Endothelial cell of umbilical vein (primary cell): ENCODE measurements at places on chromosomes 2 and 18. TPM values are rescaled to one million over a fixed set of nuclear protein-coding genes. Genes with fewer than 3 reads are reported as not detected.

The MTIF2 gene
- total RNA-seq = 26.8 and 26.9 TPM in 2 replicates

The CCBE1 gene
- not detected in 2 replicates for total RNA-seq

DNA sequence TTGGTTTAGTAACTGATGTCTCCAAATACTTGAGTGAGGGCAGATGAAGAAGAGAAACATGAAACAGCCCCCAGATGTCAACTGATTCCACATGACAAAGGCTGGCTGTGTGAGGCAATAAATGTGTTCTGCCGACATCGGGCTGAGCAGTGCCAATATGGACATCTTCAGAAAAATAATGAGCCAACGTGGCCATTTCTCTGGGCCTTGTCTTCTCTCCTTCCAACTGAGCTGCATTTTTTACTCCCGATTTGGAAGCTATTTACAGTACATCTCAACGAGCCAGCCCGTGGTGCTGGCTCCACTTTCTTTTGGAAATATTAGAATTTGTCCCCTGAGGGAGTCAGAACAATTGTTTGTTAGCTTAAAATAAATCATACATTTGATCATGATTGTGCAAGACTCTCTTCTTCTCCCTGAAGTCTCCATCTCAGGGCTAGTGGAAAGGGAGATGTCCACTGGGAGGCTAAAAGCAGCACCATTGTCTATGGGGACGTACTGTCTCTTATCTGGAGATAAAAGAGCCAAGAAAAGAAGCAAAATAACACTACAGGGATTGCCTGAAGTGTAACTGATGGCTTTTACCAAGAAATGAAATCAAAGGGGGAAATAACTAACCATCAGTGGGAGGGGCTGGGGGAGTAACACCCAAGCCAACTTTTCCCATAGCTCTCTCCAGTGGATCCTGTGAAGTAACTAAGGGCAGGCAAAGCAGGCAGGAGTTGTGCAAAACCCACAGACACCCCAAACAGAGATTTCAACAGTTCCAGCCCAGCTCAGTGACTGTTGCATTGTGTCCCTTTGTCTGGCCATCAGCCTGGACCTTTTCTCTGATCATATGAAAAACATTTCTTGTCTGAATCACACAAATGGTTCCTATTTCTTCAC is 114.8 kb downstream of the RDH14 start:
- no peak overlapping the region for H3K27ac ChIP-seq
- no peak overlapping the region for H3K4me3 ChIP-seq
- H3K27me3 ChIP-seq = no peaks in the 10 kb centered on the region
- no peak for DNase-seq

DNA sequence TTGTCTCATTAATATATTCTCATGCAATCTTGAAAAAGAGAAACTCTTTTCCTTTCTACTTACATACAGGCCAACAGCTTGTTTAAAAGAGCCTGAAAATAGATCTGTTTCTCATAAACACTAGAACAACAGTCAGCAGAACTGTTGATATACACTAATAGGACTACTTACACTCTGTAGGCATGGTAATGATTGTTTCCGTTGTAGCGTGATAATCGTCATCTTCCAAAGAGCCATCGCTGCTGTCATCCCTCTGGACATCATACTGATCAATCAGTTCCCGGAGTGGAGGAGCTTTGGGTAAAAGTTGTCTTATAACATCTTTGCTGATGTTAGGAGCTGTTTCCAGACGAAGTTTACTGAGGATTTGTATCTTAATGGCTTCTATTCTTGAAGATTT is 476 bp downstream of the MSTN start:
- H3K4me1 ChIP-seq = no peaks in the 10 kb centered on the region
- no peak overlapping the region for H3K4me3 ChIP-seq
- no peak for DNase-seq
- no peak overlapping the region for H3K27ac ChIP-seq
- H3K27me3 ChIP-seq = no peaks in the 10 kb centered on the region

DNA sequence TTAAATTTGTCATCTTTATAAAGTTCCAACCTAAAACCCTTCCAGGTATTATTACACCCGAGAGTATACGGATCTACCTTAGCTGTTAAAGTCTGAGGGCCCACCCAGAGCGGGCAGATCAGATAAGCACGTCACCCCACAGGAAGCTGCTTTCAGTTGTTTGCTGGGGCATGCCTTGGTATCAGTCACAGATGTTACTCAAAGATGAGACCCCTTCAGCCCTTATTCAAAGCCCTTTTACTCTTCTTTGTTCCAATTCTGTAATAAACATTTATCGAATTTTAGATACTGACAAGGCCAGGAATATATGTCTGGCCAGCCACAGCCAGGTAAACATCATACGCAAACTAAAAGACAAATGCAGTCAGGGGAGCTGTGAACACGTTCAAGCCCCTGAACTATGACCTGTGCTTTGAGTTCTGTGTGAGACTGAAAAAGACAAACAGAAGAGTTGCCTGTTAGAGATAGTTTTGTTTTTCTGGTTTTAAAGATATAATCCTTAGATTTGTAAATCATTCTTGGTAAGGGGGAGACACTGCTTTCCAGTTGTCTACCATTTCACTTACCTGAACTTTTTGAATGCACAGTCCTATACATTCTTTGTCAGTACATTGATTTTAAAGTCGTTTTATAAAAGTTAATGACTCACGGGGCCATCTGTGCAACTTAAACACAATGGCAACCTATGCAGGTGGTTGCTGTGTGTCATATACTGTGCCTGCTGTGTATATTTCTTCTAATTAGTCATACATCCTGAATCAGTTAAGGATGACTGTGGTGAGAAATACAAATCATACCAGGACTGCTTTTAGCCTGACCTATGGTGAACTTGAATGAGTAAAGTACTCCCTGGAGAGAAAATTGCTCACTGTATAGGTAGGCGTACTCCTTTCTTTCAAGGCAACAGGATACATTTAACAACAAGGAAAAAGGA is 100.5 kb upstream of the ITPRID2 start:
- H3K27me3 ChIP-seq = no peaks in the 10 kb centered on the region
- peak overlapping the region; percentile 96 for H3K27ac ChIP-seq
- no peak overlapping the region for H3K4me3 ChIP-seq
- peak; percentile 99 for DNase-seq
- H3K4me1 ChIP-seq = peaks cover 45% of the 10 kb centered on the region

GRCh38 chr2:206064077-206064476 is 21.9 kb downstream of the INO80D start:
- no peaks in the 10 kb centered on the region for H3K36me3 ChIP-seq
- H3K4me3 ChIP-seq = no peak overlapping the region
- DNase-seq = no peak
- H3K27ac ChIP-seq = no peak overlapping the region
- H3K27me3 ChIP-seq = no peaks in the 10 kb centered on the region

DNA sequence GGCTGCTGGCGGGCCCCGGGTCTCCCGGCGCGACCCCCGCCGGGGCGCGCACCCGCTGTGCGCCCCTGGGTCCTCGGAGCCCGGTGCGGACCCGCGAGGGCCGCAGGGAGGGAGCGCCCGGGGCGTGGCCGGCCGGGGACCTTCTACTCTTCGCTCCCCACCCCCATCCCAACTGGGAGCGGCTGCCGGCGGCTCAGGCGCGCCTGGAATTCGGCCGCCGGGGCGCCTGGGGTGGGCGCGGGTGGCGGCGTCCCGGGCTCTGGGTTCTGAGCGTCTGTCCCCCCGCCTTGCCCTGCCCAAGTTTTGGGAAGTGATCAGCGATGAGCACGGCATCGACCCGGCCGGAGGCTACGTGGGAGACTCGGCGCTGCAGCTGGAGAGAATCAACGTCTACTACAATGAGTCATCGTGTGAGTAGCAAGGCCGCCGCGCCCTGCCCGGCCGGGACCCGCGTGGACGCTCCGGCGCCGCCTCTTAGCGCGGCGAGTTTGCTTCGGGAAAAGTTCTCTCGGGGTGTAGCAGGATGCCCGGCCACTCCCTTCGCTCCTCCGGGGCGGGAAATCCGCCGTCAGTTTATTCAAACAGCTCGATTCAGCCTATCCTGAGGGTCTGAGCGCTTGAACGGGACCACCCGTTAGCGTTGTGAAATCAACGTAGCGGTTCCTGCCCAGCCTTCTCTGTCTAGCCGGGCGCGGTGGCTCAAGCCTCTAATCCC is 502 bp downstream of the TUBB6 start:
- peak; percentile 82 for DNase-seq
- H3K4me1 ChIP-seq = peaks cover 31% of the 10 kb centered on the region
- H3K4me3 ChIP-seq = peak overlapping the region; percentile 43
- peaks cover 15% of the 10 kb centered on the region for H3K36me3 ChIP-seq
- peak overlapping the region; percentile 90 for H3K27ac ChIP-seq

- H3K27me3 ChIP-seq = no peaks in the 10 kb centered on the region
- no peaks in the 10 kb centered on the region for H3K36me3 ChIP-seq
- H3K4me1 ChIP-seq = peaks cover 22% of the 10 kb centered on the region
- H3K27ac ChIP-seq = no peak overlapping the region
Observed at GRCh38 chr18:13258921-13259320, 40.4 kb downstream of the LDLRAD4 start.
